ENCODE measurements at places on chromosomes 2 and 18.

DNA sequence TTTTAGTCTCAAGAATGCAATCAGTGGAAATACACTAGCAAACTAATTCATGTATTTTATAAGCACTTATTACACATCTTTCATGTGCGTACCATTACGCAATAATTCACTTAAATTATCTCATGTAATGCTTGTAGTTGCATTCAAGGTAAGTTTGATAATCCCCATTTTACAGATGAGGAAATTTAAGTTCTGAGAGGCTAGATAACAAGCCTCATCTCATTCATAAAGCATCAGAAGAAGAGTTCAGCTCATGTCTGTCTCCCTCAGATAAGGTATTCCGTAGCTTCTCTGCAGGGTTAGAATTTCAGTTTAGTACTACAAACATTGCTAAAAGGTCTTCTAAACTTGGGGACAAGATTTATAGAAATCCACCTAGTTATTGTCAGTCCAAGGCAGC is 47.8 kb downstream of the HNMT start:
- DNase-seq: no peak

DNA sequence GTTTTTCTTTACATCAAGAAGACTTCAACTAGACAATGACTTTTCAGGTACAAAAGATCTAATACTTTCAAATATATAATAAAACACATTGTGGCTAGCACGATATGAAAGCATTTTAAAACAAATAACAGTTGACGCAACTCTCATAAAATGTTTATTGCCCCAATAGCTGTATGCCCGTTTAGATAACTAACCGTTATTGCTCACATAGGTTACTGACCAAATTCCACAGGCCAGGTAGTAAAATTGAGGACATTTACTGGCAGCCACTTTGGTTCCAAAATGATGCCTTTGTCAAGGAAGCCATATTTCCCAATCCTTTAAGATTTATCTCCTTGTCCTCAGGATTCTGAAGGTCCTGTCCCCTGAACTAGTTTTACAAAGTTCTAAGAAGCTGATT is 2.9 kb upstream of the REG1B start:
- DNase-seq: no peak

- no peak for DNase-seq
Measured at GRCh38 chr18:41771973-41772372, 183.1 kb upstream of the PIK3C3 start.

DNA sequence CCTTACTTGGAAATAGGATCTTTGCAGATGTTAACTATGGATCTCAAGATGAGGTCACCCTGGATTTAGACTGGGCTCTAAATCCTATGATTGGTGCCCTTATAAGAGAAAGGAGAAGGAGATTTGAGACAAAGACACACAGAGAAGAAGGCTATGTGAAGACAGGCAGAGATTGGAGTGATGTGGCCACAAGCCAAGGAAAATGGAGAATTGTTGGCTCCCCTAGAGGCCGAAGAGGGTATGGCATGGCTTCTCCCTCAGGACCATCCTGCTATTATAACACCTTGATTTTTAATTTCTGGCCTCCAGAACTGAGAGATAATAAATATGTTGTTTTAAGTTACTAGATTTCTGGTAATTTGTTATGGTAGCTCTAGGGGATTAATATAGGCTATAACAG is 7.6 kb downstream of the CYBRD1 start:
- DNase-seq: no peak

DNA sequence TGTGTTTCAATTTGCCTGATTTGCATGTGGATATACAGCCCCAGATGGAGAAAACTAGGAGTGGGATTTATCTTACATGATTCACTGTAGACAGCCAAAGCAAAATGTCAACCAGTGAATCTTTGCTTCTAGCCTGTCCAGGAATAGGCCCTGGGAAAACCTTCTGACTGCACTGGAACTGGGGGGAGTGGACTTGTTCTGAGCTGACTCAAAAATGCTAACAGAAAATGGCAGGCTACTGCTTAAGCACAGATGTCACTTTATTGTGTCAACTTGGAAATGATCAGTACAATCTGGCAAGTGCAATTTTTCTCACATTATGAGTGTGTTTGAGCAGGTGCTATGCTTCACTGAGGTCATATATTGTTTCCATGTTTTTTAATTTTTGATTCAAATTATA is 593.7 kb downstream of the NRXN1 start:
- no peak for DNase-seq

DNA sequence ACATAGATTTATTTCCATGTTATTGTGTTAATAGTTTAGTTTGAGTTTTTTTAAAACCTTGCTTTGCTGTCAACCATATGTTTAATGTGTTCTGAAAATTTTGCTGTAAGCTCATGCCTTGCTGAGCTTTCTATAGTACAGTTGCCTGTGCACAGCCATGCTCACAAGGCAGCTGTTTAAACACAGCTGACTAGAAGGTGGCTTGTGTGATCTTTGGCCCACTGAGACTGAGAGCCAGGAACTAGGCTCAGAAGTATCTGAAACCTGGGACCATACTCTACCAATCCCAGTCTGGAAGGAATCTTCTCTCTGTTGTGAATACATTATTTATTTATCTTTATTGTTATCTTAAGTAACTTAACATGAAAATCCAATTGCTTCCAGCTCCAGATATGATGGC is 350.5 kb downstream of the KIAA1328 start:
- no peak for DNase-seq

DNA sequence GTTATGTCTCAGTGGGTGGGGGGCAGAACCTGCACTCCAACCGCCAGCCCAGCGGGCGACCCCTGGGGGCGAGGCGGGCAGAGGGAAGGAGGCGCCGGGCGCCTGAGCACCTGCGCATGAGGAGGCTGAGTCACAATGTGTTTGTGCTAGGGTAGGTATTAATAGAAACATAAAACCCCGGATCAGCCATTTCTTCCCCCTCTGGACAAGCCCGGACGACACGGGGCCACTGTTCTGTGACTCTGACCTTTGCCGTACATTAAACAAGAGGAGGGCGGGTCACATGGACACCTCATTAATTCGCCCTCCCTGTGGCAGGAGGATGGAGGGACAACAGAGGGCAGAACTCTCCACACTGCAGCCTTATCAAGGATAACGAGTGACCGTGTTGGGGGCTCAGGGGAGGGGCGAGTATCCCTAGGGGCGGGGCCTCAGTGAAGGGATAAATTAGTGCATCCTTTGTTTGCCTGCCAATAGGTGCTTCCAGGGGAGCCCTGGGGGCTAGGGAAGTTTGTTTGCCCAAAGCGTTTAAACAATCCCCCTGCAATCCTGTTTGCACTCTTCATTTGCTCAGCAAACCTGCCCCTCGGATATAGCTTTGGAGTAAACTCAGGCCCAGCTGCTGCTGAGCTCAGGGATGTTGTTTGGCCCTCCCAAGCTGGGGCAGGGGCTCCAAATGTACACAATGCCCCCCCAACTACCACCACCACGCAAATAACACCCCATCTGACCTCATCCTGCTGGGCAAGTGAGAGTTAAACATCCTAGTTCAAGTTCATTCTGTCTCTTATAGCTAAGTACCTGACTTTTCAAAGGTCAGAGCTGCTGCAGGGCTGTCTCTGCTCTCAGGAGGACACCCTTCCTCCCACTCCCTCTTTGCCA is 171.2 kb upstream of the GLI2 start:
- no peak for DNase-seq

- DNase-seq: no peak
Measured at GRCh38 chr2:215917953-215918620, 95.3 kb downstream of the MREG start.

GRCh38 chr2:30439879-30440278 is 7.2 kb upstream of the LCLAT1 start:
- DNase-seq: no peak

DNA sequence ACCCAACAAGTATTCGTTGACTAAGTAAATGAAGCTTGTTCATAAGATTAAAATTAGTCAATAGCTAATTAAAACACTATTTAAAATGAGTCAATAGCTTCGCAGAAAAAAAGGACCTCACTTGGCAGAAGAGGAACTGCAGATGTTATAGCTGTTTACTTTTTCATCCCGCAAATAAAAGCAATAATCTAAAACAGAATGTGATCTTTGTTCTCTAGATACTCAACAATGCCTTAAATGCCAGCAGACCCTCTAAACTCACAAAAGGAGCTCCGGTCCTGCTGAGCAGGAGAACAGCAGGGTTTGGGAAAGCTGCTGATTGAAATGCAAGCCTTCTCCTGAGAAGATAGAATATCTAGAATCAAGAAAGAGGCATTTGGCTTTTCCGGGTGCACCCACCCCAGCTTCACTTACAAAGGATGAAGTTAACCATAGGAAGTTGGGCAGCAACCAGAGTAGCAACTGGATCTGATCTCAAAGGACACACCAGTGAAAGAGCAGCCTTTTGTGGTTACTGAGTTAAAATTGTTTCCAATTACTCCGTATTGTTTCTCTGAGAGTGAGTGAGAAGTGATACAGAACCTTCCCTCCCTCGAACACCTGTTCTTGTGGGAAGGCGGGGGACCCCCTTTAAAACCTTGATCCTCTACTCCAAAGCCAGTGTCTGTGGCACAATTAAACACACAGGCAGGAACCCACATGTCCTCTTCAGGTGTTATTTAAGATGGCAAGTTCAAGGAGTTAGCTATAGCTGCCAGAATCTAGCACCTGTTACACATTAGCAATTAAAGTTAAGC is 6.8 kb downstream of the CCBE1 start:
- no peak for DNase-seq

GRCh38 chr2:130264501-130264900 is 66.3 kb upstream of the TUBA3E start:
- no peak for DNase-seq

GRCh38 chr2:206979922-206980321 is 40.6 kb downstream of the CPO start:
- no peak for DNase-seq

- DNase-seq: no peak
Measured at GRCh38 chr18:13450289-13451212, 232.0 kb downstream of the LDLRAD4 start.

Measured in stimulated activated CD4-positive, alpha-beta T cell treated with anti-CD3 and anti-CD28 coated beads, TNF-alpha, amount 100 ng/mL, for 4 hours (primary cell).